Stimulated activated CD8-positive, alpha-beta memory T cell treated with anti-CD3 and anti-CD28 coated beads, Interleukin-15, amount 100 ng/mL, for 48 hours (primary cell): ENCODE measurements at places on chromosomes 6 and 20.

- no peak for DNase-seq
Observed at GRCh38 chr6:35894776-35895175, 26.1 kb downstream of the SRPK1 start.

DNA sequence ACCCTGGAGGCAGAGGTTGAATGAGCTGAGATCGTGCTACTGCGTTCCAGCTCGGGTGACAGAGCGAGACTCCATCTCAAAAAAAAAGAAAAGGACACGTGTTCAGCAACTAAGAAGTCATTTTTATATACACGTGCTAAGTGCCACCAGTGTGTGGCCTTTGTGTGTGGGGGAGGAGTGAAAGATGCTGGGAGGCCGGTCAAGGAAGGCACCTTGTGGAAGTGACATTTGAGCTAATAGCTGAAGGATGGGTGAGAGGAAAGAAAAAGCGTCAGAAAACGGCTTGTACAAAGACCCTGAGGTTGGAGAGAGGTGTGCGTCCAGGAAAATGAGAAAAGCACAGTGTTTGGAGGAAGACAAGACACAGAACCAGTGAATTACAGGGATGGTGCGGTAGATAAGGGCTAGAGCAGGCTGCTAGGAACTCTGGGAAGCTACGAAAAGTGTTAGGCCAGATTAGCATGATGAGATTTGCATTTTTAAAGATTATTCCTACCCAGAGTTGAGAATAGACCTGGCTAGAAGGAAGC lies 11.6 kb downstream of the RREB1 start:
- DNase-seq: no peak

DNA sequence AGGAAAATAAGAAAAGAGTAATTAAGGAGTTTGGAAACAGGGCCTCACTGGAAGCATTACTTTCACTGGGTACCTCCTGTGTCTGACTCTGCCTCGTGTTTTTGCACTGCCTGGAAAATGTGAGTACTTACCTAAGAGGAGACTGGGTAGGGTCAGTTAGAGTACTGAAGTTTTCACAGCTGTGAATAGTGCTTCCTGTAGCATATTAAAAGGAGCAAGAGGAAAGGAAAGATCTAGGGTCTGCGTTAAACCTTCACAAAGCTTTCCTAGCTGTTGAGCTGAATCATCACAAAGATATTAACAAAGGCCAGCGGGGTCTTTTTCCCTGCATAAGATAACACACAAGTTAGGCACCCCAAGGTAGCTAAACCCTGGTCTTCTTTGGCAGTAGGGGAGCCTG lies 82.3 kb downstream of the MLIP start:
- DNase-seq: no peak

DNA sequence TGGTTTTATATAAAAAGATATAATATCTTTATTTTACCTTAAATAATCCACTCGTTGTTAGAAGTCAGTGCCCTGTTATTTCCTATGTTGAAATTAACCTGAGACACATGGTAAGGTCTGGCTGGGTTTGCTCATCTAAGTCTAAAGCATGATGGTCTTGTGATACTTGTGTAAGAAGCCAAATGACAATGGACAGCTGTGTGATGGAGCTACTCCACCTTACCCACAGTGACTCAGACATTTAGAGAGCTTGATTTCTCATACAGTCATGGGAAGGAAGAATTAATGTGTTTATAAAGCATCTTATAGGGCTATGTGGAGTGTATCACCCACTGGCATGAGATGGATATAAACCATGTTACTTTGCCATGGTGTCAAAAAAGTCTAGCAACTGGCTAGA lies 11.7 kb downstream of the CTCFL start:
- DNase-seq: no peak

GRCh38 chr6:35601331-35602132 lies 87.2 kb downstream of the FKBP5 start:
- DNase-seq: peak; percentile 10
